ENCODE measurements at places on chromosomes 16 and 17.

DNA sequence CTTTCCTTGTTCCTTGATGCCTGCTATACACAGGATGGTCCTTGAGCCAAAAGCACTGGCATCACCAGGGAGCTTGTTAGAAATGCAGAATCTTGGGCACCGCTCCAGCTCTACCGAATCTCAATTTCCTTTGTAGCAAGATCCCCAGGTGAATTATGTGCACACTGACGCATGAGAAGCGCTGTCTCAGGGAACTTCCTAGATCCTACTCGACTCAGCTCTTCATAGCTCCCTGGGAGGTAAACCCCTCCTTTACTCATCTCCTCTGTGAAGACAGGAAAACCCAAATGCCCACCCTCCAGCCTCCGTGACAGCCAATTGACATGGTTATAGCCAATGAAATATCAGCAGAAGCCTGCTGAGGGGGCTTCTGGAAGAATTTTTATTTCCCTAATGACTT lies 4.1 kb downstream of the USP31 start:
- DNase-seq, result no peak

GRCh38 chr17:62793919-62794665 lies 14.0 kb downstream of the MARCHF10 start:
- DNase-seq, result no peak

DNA sequence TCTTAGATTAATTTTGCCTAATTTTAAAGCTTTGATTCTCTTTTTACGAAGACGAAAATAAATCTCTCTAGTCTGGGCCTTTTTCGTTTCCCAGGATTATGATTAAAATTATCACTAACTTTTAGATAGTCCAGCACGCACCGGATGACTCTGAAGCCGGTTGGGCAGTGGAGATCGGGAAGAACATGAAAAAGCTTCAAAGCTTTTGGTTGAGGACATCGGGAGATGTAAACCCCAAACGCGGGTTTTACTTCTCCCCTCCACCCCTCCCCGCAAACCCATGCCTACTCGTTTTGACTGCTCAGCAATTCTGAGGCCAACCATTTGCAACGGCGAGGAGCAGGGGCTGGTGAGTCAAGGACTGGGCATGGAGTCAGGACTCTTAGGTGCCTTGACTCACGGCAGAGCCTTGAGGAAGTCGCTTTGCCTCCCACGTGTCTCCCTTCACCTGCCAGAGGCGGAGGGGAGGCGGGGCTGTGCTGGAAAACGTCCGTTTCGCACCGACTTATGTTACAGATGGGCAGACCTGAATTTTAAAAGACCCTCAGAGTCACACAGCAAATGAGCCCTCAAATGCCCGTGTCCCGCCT lies 989 bp upstream of the DUSP14 start:
- DNase-seq, result peak; percentile 69

DNA sequence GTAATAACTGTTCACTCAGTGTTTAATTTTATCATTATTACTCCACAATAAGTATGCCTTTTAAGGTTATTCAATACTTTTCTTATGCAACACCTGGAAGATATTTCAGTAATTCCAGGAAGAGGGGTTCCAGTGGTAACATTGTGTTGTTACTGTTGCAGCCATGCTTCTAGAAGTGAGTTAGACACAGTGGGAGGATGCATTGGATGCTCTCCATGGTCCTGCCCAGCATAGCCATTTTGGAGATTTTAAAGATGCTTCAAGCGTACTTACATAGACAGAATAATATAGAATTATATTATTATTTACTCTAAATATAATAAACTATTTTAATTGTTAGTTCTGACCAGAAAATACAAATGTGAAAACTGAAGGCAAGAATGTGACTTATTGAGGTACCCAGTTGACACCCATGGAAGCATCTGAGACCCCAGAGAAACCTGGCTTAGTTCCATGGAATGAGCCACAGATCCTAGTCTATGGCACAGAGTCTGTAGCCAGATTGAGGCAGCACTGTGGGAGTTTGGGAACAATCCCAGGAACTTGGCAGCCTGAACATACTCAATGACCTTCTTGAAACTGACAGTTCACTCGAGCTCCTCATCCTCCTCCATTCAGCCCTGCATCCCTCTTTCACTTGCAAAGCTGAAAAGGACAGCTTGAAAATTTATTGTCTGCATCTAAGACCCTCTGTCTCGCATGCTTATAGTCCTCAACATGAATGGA lies 190.1 kb upstream of the HS3ST4 start:
- no peak for DNase-seq

DNA sequence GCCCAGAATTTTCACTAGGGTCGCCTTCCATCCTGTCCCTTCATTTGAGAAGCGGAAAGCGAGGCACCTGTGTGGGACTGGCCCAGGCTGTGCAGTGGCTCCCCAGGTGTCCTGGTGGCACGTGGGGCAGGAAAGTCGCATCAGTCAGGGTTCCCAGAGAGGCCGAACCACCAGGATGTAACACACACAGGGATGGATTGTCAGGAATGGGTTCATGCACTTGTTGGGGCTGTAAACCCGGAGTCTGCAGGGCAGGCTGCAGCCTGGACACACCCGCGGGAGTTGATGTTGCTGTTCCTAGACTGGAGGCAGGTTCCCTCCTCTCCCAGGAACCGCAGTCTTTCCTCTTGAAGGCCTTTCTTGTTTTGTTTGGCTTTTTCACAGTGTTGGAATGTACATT lies 30.7 kb upstream of the RPTOR start:
- DNase-seq, result no peak

All from activated CD8-positive, alpha-beta memory T cell treated with anti-CD3 and anti-CD28 coated beads, Interleukin-2, amount 50 U/mL, for 4 hours (primary cell).